ENCODE measurements at places on chromosomes 1 and 21.

DNA sequence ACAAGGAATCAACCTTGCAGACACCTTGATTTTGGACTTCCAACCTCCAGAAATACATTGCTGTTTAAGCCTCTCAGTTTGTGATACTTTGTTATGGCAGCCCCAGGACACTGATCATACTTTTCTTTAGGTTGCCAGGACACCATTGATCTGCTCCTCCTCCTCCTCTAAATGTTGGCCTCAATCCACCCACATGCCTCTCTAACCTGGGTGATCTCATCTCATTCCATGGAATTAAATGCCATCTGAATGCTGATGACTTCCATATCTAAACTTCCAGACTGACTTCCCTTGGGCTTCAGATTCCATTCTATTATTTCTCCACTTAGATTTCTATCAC lies 7.4 kb upstream of the PPP1R15B start:
- no peak for DNase-seq

DNA sequence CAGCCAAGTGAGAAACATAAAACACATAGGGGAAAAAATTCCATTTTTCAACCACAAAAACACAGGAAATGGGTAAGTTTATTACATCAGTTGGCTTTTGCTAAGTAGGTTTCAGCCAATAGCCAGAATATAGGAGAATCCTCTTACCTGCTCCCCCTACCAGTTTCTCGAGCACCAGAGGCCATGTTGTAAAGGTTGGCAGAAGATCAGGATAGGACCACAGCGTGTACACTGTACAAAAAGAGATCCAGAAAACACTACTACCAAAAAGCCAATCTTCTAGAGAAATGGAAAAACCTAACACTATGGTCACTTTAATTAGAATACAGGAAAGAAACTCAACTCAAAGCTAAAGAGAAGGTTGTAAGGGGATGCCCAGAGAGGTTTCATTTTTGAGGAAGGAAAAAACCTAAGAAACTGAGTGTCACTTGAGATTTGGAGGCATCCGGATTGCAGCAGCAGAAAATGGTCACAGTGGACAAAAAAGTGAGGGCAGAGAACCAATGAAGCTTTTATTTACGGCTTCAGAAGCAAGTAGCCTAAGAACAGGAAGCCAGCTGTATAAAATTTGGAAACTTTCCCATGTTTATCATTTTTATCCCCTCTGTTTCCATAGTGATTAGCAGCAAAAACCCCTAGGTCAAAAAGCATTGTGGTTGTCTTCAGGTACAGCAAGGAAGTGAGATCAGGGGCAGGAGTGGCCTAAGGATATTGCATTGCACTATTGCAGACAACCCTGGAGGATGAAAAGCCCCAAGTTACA lies 2.9 kb downstream of the EIF2D start:
- no peak for DNase-seq

DNA sequence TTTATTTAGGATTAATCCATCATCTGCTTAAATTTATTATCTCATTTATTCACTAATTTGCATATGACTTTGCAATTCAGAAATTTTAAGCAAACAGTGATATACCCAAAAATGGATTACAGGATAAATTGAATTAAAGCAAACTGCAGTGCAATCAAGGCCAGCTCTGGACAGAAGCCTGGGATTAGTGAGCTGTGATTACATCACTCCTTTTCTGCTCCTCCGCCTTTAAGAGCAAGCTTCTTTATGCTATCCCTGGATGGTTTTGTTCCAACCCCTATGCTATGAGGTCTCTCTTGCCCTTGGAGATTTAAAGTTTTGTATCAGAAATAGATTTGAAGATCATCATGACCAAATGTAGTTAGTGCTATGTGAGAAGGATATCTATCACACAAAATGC lies 32.6 kb downstream of the GPR52 start:
- no peak for DNase-seq

DNA sequence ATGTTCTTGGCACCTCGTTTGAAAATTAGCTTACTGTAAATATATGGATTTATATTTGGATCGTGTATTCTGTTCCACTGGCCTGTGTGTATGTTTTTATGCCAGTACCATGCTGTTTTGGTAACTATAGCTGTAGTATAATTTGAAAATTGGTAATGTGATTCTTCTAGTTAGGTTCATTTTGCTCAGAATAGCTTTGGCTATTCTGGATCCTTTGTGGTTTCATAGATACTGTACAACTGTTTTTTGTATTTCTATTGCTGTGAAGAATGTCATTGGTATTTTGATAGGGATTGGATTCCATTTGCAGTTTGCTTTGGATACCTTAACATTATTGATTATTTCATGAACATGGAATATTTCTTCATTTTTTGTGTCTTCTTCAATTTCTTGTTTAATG lies 490.2 kb downstream of the BRINP3 start:
- DNase-seq: no peak

- no peak for DNase-seq
Observed at GRCh38 chr21:39175154-39175553, 8.1 kb downstream of the PSMG1 start.

GRCh38 chr1:50108497-50109059 lies at the start of gene ELAVL4:
Gene ELAVL4, plus strand, starts transcription at chr1:50108920. Its CDS starts 270 bp downstream, at chr1:50109190.
- DNase-seq: no peak

DNA sequence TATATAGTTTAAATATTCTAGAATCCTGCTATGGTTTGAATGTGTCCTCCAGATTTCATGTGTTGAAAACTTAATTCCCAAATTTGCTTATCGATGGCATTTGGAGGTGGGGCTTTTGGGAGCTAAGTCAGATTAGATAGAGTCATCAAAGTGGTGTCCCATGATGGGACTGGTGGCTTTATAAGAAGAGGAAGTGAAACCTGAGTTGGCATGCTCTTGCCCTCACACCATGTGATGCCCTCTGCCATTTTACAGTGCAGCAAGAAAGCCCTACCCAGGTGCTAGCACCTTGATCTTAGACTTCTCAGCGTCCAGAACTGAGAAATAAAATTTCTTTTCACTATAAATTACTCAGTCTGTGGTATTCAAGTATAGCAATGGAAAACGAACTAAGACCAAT lies 111.3 kb downstream of the TGFB2 start:
- DNase-seq: no peak

GRCh38 chr1:91515994-91516393 lies 15.3 kb downstream of the CDC7 start:
- DNase-seq: no peak

GRCh38 chr1:27383039-27383605 lies at the start of gene CD164L2:
Gene CD164L2, minus strand, starts transcription at chr1:27383333. Its CDS starts 94 bp downstream, at chr1:27383239.
- DNase-seq: peak; percentile 16

- no peak for DNase-seq
Observed at GRCh38 chr1:157944663-157945280, 48.7 kb upstream of the KIRREL1 start.

- no peak for DNase-seq
Observed at GRCh38 chr1:205535096-205535495, 30.6 kb downstream of the CDK18 start.

- no peak for DNase-seq
Observed at GRCh38 chr1:111281411-111281810, 9.2 kb upstream of the CHIA start.

GRCh38 chr1:84877592-84877991 lies 15.4 kb downstream of the LPAR3 start:
- DNase-seq: no peak

GRCh38 chr1:181396171-181396670 lies 87.1 kb upstream of the CACNA1E start:
- DNase-seq: no peak

GRCh38 chr21:44520326-44521300 lies 19.4 kb downstream of the KRTAP10-1 start:
- no peak for DNase-seq

- no peak for DNase-seq
Observed at GRCh38 chr1:232452117-232452516, 177.8 kb downstream of the SIPA1L2 start.

DNA sequence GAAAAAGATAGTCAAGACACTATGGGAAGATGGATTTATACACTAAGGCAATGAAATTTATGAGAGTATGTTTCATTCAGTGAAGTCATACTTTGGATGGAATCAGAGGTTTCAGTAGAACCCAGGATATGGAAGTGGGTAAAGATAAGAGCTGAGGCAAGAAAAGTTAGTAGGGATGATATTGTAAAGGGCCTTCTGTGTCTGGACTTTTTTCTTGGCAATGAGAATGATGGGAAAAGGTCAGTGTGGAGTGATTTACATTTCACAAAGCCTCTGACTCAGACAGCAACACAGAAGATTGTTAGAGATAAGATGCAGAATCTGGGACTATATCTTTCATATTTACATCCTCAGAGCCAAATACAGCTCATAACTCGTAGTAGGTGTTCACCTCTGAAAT lies 32.1 kb downstream of the SH3BGR start:
- DNase-seq: no peak

All from activated CD4-positive, CD25-positive, alpha-beta regulatory T cell (primary cell).